ENCODE measurements at places on chromosomes 2 and 18.

GRCh38 chr2:44480068-44480467, 118.3 kb downstream of the CAMKMT start:
- DNase-seq = no peak

DNA sequence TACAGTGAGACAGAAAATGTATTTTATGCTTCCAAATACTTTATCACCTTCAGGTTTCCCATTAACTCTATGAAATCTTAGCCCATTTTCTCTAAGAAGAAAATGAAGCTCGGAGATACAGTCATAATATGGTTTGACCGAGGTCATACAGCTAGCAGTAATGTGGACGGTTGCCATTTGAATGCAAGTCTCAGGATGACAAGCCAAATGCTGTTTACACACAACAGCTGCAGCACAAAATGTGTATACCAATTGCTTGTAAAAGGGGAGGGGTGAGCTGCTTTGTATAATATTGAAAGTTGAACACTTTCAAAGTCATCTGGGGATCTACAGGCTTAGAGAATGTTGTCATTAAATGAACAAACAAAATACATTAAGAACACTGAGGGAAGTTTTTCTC, 93.8 kb upstream of the FSIP2 start:
- no peak for DNase-seq

GRCh38 chr2:134207589-134208209, 46.2 kb upstream of the MGAT5 start:
- no peak for DNase-seq

DNA sequence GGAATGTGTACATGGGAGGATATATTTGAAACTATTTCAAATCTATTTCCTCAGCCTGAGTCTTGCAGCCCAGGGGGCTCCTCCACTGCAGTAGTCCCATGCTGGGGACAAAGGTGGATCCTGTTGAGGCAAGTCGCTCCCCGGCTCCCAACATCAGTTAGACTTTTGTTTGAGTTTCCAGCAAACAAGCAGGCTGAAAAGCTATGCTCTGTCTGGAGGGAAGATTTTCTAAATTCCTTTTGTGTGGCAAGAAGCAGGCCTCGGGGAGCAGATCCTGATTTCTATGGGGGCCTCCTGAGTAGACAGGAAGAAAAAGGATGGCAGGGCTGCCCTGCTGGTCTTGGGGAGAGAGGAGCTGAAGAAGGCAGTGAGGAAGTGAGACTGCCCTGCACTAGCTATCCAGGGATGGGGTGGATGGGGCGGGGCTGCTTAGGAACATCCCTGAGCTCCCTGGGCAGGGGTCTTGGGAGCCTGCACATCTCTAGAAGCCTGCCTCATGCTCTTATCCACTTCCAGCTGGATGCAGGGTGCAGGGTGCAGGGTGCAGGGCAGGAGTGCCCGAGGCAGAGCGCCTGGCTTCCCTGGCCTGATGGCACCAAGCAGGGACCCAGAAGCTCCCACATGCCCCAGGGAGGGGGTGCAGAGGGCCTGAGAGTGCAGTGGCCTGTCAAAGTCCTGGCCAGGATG, 6.0 kb upstream of the CIB4 start:
- peak; percentile 3 for DNase-seq

DNA sequence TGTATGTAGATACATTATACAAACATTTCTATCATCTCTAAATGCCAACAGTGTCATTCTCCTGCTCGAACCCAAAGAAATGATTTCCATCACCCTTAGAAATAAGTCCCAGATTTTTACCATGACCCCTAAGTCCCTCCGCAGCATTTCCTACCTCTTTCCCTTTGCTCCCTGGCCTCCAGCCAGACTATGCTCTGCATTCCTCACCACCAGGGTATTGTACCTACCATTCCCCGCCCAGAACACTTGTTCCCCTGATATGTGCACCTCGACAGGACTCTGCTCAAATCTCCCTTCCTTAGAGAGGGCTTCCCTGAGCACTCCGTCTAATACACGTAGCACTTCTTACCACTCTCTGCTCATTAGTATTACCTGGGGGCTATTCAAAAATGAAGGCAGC, 630.2 kb downstream of the ARHGAP15 start:
- no peak for DNase-seq

DNA sequence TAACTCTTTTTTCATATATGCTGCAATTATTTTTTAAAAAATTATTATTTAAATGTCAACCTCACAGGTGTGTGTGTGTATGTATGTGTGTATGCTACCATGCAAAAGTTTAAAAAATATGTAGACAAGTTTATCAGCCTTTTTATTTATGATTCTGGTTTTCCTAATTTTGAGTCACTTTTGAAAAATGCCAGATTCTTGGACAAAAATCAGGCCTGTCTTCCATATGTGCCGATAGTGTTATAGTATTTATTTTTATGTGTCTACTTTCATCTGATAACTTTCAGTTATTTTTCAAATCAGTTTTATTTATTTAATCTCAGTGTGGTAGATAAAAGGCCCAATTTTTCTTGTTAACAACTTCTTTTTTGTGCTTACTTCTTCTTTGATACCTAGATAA, 176.2 kb downstream of the RDH14 start:
- no peak for DNase-seq

Data from progenitor cell of endocrine pancreas (in vitro differentiated cells).